ENCODE measurements at places on chromosomes 7 and 10.

- DNase-seq: no peak
These were observed 272.2 kb upstream of the NPVF start for GRCh38 chr7:25500393-25500921.

GRCh38 chr10:103451831-103452505 lies at the start of gene CALHM2:
CALHM2 (minus strand) TSS chr10:103452370; CDS start chr10:103449941, 2,429 bp downstream.
- DNase-seq: no peak

DNA sequence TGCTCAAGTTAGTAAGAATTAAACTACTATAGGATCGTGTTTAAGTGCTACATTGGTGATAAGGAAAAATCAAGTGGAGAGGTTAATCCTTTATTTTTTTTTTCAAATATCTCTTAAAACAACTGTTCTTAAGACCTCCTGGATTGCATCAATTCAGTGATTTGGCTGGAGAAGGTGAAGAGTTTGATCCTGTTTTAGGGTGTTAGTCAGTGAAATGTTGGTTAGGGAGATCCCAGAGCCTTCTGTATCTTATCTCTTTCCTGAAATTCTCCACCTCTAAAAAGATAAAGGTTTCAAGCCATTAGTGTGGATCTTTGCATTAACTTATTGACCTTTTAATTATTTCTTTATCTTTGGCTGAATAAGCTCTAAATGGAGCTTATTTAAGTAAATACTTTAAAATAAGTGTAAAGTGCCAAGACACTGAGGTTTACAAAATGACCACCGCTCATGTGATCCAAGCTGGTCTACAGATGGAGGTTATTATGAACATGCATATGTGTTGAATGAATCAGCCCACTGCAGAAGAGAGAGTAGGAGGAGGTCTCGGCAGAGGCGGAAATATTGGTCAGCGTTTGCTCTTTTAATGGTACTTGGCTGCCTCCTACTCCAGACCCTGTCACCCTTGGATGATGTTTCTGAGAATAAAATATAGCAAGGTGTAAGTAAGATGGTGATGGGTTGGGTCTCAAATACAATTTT lies 51.8 kb upstream of the BMPER start:
- peak; percentile 66 for DNase-seq

DNA sequence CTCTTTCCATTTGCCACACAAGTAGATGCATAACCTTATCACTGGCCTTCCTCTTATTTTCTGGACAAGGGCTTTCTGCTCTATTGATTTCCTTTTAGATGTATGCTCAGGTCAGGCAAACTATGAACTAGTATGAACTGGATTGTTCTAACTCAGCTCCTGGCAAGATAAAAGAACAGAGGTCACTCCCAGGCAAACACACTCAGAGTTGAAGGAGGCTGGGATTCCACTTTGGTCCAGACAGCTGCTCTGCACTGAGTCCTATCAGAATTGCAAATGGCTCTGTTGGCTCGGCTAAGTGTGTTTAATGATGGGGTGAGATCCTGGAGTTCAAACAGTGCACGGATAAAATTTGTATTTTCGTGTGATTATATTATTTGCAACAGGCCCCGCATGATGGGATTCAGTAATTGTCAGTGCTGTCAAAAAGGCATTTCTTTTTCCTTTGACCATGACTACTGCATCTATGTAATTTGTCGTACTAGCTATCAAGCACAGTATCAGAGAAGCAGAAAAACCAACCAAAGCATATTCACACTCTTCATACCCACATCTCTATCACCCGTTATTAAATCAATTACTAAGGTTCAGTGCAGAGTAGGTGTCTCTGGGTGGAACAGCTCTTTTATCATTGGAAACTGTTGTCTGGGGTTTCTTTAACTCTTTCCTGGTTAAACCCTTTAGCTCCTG lies 288.1 kb upstream of the PRKCQ start:
- DNase-seq: no peak

DNA sequence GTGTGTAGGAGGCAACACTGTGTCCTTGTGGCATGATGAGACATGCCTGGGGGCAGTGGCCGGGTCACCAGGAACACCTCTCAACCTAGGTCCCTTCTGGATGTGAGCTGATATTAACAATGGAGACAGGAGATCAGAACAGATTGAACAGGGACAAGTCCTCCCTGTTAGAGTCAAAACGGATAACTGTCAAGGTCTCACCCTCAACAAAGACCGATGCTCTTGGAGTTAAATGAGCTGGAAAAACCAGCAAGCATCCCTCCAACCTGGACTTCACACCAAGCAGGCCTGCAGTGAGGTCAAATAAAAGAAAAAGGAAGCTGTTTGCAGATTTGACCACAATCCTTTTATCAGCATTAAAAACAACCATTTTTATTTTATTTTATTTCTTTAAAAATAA lies 49.0 kb downstream of the SLIT1 start:
- no peak for DNase-seq

GRCh38 chr7:17255926-17256325 lies 42.5 kb upstream of the AHR start:
- no peak for DNase-seq

DNA sequence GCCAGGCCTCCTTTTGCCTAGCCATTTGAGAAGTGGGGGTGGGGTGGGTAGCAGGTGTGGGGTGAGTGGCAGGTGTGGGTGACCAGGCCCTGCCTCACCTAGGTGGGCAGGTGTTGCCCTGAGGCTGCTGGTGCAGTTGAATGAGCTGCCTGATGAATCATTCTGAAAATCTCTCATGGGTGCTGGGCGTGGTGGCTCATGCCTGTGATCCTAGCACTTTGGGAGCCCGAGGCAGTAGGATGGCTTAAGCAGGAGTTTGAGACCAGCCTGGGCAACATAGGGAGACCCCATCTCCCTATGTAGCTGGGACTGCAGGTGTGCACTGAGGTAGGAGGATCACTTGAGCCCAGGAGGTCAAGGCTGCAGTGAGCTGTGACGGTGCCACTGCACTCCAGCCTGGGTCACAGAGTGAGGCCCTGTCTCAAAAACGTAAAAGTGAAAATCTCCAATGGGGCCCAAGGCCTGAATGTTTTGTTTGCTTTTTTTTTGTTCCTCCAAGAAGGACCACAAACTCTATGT lies 17.7 kb downstream of the TSPAN14 start:
- no peak for DNase-seq

DNA sequence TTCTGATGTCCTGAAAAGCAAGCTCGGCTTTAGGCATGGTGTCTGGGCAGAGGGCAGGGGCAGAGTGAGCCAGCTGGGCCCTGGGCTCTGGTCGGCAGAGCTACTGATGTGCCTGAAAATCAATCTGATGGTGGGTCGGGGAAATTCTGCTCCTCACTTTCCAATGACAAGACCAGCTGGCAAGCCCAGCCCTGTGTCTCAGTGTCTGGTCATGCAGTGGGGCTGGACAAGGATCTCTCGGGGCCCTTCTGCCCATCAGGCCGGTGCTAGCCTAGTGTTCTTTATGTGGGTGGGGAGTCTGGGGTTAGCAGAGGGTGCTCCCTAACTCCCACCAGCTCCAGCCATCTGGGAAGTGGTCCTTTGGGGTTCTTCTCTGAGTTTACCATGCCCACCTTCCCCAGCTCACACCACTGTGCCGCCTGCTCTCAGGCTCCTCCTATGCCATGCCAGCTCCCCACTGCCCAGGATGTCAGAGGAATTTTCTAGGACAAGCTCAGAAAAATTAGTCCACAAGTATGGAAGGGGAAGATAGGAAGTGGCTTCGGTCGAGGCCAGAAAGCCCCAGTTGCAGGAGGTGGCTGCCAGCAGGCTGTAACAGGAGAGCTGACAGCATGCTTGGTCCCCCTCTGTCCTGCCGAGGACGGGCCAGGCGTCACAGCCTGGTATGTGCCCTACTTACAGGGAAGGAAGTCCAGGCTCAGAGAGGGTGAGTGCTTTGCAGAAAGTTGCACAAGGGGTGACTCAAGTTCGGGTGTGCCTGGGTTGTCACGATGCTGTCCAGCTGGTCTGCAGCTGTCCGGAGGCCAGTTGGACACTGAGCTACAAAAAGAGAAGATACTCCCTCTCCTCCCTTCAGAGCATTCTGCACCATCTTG lies 135.2 kb downstream of the ADCY1 start:
- no peak for DNase-seq

DNA sequence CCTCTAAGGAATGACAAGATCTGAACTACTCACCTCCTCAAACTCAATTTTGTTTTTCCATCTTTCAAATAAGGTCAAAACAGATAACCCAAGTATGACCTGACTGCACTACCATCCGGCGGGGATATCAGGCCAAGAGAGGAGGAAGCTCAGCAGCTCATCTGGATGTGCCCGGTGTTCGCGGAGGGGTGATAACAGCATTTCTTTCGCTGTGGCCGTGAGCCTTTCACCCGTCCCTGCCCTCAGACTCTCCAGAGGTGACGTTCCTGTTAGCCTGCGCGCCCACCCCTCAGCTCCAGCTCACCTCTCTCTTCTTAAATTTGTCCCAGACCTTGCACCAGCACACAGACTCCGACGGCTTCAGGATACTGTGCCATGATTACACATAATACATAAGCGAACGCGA lies 526 bp downstream of the ZNF248 start:
- DNase-seq: no peak

DNA sequence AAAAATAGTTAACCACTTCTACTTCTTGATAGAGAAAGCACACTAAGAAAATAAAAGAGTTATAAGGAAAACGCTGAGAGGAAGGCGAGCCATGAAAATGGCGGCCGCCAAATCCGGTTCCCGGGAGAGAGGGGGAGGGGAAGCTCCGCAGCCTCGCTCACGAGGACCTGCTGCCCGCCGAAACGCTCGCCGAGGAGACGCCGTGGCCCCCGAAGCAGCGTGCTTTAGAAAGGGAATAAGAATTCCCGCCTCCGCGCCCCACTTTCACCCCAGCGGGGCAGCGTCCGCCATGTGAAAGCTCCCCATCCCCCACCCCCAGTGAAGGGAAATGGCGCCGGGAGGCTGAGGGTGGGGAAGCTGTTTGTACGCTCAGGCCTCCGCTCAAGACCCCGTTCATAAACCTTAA lies 505 bp downstream of the HNRNPA2B1 start:
- DNase-seq: no peak

DNA sequence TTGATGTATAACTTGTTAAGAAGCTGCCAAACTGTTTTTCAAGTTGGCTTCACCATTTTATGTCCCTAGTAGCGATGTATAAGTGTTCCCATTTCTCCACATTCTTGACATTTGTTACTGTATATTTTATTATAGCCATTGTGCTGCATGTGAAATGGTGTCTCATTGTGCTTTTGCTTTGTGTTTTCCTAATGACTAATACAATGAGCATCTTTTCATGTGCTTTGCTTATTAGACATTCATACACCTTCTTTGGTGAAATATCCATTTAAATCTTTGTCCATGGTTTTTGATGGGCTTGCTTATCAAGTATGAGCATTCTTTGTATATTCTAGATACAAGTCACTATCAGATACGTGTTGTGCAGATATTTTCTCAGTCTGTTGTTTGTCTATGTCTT lies 203.0 kb downstream of the CCSER2 start:
- no peak for DNase-seq

Data from AG04450 (cell line).